ENCODE measurements at places on chromosomes 7 and 10.

DNA sequence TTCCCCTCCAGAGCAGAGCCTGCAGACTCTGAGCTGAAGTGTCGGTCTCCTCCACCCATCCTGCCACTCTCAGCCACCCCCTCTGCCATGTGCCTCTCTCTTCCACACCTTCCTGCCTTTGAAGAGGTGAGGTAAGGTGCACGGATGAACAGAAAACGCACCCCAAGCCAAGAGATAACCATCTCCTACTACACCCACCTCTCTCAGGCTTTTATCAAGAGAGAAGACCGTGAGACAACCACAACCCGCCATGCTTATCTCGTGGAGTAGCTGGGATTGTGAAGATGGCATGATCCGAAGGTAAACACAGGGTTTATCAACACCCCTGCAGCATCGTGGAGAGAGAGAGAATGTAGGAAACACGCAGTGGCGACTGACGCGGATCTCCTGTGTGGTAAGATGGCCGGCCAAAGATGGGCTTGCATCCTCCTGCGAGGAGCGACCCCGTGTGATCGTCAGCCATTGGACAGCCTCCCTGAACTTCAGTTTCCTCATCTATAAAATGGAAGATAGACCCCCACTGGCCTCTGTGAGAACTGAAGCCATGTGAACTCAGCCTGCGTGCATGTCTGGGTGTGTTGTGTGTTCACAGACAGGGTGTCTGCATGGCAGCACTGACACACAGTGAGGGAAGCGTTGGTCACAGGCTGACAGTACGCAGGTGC, 219.0 kb downstream of the DIP2C start:
- no peak for DNase-seq

DNA sequence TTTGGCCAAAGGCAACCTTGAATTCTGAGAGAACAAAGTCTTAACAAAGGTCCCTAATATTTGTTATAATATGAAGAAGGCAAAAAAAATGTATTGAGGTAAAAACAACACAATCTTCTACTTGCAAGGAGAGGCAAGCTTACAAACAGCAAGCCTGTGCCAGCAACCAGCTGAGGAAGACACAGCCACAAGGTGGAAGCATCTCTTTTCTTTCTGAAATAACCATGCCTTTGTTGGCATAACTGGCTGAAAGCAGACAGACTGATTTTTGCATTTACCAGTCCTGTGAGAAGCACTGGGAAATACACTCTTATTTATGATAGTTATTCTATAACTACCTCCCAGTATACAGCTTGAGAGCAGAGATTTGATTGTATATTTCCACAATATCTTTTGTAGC, 292.0 kb downstream of the PHTF2 start:
- no peak for DNase-seq

DNA sequence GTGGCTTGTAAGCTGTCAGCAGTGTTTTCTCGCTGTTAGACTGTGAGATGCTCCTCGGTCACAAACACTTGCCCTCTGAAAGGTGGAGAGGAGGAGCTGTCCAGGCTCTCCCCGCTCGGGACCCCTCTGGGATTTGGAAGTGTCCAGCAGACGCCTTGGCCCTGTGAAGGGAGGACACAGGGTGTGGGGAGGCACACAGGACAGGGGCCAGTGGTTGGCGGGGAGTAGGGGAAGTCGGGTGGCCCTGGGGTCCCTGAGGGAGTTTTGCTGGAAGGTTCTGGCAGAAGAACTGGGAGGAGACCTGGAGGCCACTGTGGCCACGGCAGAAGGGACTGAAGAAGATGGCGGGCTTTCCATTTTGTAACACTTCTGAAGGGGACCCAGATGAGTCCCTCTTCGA, 47.2 kb upstream of the DPYSL4 start:
- no peak for DNase-seq

GRCh38 chr7:76357475-76358010, 1.2 kb downstream of the YWHAG start:
- no peak for DNase-seq

DNA sequence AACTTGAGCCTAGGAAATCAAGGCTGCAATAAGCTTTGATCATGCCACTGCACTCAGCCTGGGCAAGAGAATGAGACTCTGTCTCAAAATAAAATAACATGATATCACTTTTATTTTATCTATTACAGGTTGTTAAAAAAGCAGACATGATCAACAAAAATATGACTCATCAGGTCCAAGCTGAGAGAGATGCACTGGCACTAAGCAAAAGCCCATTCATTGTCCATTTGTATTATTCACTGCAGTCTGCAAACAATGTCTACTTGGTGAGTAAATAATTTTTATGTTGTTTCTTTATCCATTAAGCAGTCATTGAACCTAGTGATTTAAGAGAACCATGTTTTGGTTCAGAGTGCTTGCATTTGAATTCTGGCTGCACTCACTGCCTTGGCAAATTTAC, 3.3 kb downstream of the MASTL start:
- no peak for DNase-seq

DNA sequence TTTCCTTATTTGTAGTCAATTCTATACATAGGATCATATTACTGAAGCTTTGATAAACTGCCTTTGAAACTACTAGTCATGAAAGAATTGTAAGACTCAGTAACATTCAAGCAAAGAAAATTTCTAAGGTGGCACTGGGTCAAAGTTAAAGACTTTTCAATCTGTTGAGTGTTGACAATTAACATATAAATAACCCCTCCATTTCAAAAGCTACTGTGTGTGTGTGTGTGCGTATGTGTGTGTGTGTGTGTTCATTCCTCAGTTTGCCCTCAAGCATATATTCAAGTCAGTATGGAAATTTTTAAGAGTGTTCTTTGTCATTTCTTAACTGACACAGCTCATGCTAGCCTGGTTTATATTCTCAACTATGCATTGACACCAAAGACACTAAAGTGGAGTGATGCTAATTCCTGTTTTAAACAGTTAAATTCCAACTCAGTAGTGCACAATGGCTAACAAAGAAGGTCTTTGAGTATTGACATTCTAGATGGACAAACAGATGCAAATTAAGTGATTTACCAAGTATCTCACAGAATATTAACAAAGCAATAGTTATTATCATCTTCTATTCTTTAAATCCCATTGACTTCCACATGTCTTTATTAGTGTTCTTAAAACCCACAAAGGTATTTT, 314.8 kb upstream of the GRM3 start:
- DNase-seq, result no peak

- no peak for DNase-seq
These were observed 335.1 kb downstream of the ADARB2 start for GRCh38 chr10:1402016-1402770.
